ENCODE measurements at places on chromosomes 13 and 19.
A peak's percentile ranks its signal among the peaks of the same experiment; 100 is the strongest.

- no peak for DNase-seq
Measured at GRCh38 chr13:25882466-25883357, 169.1 kb downstream of the SHISA2 start.

DNA sequence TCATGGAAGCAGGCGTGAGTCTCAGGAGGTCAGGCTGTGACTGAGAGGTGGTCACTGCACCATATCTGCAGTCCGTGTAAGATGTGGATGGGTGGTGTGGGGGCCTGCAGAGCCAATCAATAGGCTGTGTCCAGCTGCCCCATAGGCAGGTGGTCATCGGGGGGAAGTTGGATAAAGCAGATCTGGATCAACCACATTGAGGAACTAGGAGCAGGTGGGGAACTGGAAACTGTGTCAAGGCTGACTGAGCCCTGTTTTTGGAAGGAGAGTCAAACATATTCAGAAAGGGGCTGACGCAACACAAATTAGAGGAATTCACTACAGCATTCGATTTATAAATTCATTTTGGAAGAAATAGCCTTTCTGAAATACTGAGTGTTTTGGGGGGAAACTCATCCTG lies 15.0 kb downstream of the CLEC4M start:
- DNase-seq, result no peak

- no peak for DNase-seq
Measured at GRCh38 chr13:102452836-102453235, 51.0 kb upstream of the FGF14 start.

DNA sequence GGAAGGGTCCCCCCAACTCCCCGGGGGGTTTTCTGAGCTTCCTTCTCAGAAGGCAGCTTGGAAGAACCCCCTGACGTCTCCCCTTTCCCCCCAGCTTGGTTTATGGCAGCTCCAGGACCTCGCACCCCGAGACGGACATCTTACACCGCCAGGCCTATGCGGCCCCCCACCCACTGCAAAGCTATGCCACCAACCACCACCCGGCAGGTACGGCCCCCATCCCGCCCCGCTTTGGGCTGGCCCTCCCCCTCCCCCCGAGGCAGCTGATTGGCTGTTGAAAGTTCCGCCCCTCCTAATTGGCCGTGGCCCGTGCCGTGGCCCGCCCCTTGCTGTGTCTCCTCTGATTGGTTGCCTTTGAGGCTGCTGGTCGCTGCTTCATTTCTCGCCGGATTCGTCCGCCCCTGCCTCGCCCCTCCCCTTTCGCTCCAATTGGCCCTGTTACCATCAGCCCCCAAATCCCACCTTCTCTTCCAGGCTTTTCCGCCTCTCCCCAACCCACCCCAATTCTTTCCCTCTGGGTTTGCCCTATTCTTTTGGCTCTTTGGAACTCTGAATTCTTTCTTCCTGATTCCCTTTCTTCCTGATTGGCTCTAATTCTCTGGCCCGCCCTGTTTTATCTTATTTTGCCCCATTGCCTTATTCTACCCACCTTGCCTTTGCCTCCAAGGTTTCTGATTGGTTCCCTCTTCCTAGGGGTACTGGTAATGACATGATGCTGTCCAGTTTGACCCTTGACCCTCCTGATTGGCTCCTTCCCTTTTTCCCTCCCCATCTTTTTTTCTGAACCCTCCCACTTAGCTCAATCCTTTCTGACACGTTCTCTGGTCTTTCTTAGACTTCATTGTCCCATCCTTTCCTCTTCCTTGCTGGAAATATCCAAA lies 2.5 kb downstream of the PRR12 start:
- DNase-seq, result peak; percentile 80

- DNase-seq, result no peak
Measured at GRCh38 chr19:31715249-31715945, 366.2 kb upstream of the TSHZ3 start.

DNA sequence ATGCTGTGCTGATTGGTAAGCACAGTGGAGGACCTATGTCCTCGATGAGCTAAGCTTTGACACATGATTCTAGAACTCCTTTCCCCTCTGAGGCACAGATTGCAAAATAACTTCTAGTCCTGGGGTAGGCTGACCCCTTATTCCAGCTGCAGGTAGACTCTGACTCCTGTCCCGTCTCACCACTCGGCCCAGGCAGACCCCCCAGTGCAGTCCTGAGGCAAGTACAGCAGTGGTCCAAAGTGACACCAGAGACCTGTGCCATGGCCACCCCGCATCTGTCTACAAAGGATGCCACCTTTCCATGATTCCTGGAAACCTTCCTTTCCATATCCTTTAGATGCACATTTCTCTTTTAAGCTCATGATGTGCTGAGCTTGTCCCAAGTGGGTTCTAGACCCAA lies 482.5 kb downstream of the ZNF536 start:
- DNase-seq, result no peak

- DNase-seq, result no peak
Measured at GRCh38 chr13:97226788-97227627, 4.9 kb downstream of the MBNL2 start.

GRCh38 chr19:54532528-54532927 lies 29.9 kb downstream of the LAIR2 start:
- DNase-seq, result no peak

- DNase-seq, result no peak
Measured at GRCh38 chr19:47497050-47497766, 13.2 kb upstream of the KPTN start.

GRCh38 chr19:28686756-28687155 lies 526.2 kb downstream of the UQCRFS1 start:
- no peak for DNase-seq

GRCh38 chr19:13965926-13966683 lies 13.8 kb downstream of the DCAF15 start:
- no peak for DNase-seq

DNA sequence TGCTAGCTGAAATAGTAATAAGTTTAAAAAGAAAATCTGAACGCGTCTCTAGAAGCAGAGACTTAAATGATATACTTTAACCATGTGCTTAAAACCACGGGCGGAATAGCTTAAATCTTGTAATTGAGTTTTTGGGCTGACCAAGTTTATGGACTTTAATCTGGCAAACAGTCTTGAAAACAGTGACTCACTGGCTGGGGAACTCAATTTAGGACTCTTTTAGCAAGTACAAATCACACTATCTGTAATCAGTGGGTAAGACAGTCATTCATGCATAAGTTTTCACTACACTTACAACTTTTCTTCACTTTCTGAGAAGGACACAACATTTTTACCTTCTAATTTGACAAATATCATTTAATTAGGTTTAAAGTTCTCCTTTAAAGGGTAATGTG lies 26.8 kb downstream of the ZNF627 start:
- DNase-seq, result no peak

DNA sequence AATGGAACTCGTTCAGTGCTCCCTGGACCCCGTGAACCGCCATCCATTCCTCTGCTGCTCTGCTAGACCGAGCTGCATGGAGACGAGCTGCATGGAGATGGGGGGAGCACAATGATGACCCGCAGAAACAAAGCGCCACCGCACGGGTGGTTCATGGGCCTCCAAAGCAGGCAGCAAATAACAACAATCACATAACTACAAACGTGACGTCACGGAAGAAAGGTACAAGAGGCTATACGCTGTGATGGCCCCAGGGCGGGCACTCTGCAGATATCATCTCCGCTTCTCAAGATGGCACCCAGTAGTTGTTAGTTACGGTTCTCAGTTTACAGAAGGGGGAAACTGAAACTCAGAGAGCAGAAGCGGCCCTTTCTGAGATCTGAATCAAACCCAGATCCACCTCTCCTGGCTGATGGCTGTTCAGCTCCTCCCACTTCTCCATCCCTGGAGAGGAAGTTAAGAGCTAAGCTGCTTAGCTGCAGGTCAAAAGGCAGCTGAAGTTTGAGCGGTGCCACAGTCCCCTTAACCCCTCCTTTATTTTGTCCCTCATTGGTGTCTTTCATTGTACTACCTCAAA lies 1.7 kb downstream of the ATP13A1 start:
- no peak for DNase-seq

- DNase-seq, result no peak
Measured at GRCh38 chr19:17483605-17484002, 13.3 kb downstream of the SLC27A1 start.

DNA sequence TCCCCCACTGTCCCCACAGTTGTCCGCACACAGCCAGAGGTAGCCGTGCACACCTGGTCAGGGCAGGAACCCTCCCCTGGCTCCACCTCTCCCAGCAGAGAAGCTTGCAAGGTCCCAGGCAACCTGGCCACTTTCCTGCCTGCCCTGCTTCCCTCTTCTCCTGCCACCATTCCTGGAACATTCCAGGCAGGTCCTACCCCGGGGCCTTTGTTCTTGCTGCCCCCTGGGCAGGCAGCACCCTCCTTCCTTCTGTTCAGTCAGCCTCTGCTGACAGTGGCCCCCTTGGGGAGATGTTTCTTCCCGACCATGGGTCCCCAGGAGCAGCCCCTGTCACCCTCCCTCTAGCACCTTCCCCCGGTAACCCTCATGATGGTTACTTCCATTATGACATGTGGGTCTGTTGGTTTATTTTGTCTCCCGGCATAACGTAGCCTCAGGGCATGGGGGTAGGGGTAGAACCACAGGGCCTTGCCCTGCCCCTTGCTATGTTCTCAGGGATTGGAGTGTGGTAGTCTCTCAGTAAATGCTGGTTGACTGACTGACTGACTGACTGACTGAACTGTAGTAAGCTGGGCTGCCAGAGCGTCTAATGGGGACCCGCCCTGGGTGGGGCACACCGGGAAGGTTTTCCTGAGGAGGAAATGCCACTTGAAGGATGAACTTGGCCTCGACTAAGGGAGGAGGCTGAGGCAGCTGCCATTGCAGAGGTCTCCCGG lies 10.8 kb downstream of the PAK4 start:
- DNase-seq, result no peak

- peak; percentile 32 for DNase-seq
Measured at GRCh38 chr13:52353193-52353592, 52.8 kb downstream of the THSD1 start.

DNA sequence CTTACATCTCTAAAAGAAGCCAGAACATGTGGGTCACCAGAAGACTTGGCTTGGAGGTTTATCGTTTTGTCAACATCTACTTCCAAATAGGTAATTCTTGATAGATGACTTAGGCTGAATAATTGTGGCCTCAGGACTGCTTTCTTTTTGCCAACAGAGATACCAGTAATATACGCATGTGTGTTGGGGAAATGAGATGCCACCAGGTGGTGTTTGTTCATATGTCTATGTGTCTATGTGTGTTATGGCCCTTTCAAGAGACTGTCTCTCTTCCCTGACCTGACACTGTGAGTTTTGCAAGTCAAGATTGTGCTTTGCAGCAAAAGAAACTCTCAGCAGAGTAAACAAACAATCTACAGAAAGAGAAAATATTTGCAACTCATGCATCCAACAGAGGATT lies 31.6 kb upstream of the METTL21C start:
- DNase-seq, result no peak

- no peak for DNase-seq
Measured at GRCh38 chr19:35142606-35143230, 337 bp upstream of the FXYD7 start.

Measured in fibroblast of skin of left quadriceps (primary cell).